NCI-H510A (cell line): ENCODE measurements at places on chromosomes 4 and X.

- DNase-seq = no peak
Measured at GRCh38 chr4:184568770-184569169, 80.5 kb downstream of the CASP3 start.

- no peak for DNase-seq
Measured at GRCh38 chr4:183390374-183390773, 54.1 kb upstream of the CDKN2AIP start.

- no peak for DNase-seq
Measured at GRCh38 chrX:12446342-12447075, 308.2 kb downstream of the FRMPD4 start.

DNA sequence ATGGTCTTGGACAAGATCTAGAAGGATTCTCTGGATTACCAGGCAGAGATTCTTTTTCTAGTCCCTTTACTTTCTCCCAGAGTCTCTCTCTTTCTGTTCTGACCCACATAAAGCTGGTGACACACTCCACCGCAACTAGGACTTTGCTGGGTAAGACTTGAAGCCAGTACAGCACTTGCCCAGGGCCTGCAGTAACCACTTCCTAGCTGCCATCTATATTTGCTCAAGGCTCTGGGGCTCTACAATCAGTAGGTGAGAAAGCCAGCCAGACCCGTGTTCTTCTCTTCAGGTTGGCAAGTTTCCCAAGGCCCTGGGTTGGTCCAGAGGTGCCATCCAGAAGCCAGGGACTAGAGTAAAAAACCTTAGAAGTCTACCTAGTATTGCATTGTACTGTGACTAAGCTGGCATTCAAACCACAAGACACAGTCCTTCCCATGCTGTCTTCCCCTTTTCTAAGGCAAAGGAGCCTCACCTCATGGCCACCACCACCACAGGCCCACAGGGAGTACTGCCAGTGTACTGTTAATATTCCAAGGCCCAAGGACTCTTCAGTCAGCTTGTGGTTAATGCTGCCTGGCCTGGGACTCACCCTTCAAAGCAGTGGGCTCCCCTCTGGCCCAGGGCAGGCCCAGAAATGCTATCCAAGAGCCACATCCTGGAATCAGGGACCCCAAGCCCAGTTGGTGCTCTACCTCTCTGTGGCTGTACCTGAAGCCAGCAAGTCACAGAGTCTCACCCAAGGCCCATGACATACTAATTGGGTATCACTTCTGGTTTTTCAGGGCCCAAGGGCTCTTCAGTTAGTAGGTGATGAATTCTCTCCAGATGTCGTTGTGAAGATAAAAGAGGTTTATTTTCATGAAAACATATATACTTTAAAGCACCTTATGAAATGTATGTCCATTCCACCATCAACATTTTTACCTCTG is 54.7 kb downstream of the CD38 start:
- no peak for DNase-seq

DNA sequence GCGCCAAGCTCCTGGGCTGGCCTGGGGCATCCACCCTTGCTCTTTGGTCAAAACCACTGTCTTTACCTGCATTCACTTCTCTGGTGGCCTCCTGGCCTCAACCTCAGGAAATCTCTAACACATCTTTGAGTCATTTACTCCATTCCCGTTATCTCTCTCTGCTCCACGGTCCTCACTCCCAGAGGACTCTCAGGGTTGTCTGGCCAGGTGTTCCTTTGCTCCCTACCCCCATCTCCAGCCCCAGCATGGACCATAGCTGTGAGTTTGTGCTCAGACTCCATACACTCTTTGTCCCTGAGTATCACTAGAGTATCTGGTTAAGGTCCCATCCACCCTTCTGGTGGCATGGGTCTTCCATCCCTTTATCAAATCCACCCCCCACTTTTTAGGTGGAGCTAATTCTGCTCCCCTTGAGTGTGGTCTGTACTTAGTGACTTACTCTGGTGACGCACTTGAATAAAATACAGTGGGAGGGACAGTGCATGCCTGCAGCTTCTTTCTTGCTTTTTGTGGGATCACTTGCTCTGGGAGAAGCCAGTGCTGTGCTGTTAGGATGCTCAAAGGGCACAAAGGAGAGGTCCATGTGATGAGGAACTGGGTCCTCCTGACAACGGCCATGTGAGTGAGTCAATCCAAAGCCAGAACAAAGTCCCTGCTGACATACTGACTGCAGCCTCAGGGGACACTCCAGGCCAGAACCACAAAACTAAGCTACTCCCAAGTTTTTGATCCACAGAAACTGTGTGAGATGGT is 44.3 kb downstream of the IGFBP7 start:
- DNase-seq = no peak
